CD8-positive, alpha-beta memory T cell (primary cell): ENCODE measurements at places on chromosomes 1 and 21.

GRCh38 chr1:64356636-64357256 is 113.2 kb upstream of the CACHD1 start:
- H3K4me1 ChIP-seq = no peaks in the 10 kb centered on the region
- DNase-seq = no peak
- H3K27ac ChIP-seq = no peak overlapping the region
- H3K27me3 ChIP-seq = no peaks in the 10 kb centered on the region

- no peaks in the 10 kb centered on the region for H3K4me1 ChIP-seq
- H3K27me3 ChIP-seq = no peaks in the 10 kb centered on the region
- no peak overlapping the region for H3K27ac ChIP-seq
- DNase-seq = no peak
- H3K36me3 ChIP-seq = no peaks in the 10 kb centered on the region
Measured at GRCh38 chr1:29466258-29466657, 229.9 kb downstream of the PTPRU start.

DNA sequence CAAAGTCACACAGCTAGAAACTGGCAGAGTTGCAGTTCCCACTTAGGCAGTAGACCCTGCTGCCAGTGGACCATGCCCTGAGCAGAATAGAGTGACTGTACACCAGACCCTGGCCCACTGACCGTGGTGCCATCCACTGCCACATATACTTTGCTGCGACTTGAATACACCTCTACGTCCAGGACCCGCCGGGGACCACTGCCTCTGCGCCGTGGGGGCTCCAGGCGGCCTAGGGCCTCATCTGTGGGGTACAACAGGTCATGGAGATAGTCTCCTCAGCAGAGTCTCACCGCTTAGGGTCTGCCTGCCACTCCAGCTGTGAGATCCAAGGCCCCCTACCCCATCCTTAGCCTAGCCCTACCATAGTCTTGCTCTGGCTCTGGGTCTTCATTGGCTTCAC is 1.6 kb downstream of the POMGNT1 start:
- no peak overlapping the region for H3K27ac ChIP-seq
- no peaks in the 10 kb centered on the region for H3K27me3 ChIP-seq
- peaks cover 26% of the 10 kb centered on the region for H3K4me1 ChIP-seq
- peaks cover 17% of the 10 kb centered on the region for H3K36me3 ChIP-seq
- no peak for DNase-seq

GRCh38 chr1:96187020-96187419 is 534.6 kb upstream of the PTBP2 start:
- no peak overlapping the region for H3K4me3 ChIP-seq
- H3K27me3 ChIP-seq = no peaks in the 10 kb centered on the region
- no peaks in the 10 kb centered on the region for H3K4me1 ChIP-seq
- H3K27ac ChIP-seq = no peak overlapping the region
- no peaks in the 10 kb centered on the region for H3K36me3 ChIP-seq

GRCh38 chr1:204545881-204546280 is 29.7 kb downstream of the MDM4 start:
- DNase-seq = no peak
- H3K36me3 ChIP-seq = peaks cover 53% of the 10 kb centered on the region
- H3K27ac ChIP-seq = no peak overlapping the region
- no peaks in the 10 kb centered on the region for H3K27me3 ChIP-seq
- H3K4me1 ChIP-seq = peaks cover 39% of the 10 kb centered on the region
- no peak overlapping the region for H3K4me3 ChIP-seq

DNA sequence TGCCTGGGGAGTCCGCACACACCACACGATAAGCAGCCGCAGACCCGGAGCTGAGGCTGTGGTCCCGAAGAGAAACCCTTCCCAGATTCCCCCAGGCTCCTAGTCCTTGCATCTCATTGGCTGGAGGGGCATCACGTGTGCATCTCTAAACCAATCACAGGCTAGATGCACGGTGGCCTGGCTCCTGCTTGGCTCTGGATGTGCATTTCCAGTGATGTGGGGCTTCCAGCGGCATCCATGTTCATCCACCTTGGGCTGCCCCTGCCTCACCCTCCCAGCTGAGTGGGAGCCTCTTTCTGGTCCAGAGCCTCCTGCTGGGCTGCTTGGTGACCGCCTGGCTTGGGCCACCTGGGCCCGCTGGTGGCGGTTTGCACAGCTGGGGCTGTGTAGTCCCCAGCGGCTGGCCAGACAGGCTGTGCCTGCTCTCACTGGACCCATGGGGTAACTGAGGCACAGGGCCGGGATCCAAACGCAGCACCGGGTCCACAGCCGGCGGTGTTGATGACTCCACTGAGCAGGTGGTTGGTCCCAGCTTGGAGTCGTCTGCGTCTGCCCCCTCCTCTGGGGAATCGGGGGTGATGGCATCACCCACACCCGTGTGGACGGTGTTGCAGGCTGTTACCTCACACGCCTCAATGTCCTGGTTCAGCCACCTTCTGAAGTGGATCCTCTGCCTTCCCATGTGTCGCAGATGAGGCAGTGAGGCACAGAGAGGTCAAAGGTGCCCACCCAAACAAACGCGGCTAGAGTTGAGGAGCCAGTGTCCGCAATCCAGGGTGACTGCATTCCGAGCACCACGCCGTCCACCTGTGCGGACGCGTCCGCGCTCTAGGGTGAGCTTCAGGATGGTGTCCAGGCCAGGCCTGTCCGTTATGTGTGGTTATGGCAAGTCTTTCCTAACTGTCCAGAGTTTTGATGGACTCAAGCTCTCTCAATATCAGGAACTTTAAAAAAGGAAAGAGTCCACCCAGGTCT is 41.3 kb downstream of the COL6A1 start:
- no peaks in the 10 kb centered on the region for H3K36me3 ChIP-seq
- peaks cover 11% of the 10 kb centered on the region for H3K27me3 ChIP-seq
- DNase-seq = no peak
- H3K4me1 ChIP-seq = no peaks in the 10 kb centered on the region
- H3K4me3 ChIP-seq = no peak overlapping the region

GRCh38 chr1:37035796-37036666 is 1.7 kb upstream of the GRIK3 start:
- H3K4me3 ChIP-seq = no peak overlapping the region
- no peak for DNase-seq
- H3K27ac ChIP-seq = no peak overlapping the region
- no peaks in the 10 kb centered on the region for H3K36me3 ChIP-seq
- no peaks in the 10 kb centered on the region for H3K4me1 ChIP-seq

DNA sequence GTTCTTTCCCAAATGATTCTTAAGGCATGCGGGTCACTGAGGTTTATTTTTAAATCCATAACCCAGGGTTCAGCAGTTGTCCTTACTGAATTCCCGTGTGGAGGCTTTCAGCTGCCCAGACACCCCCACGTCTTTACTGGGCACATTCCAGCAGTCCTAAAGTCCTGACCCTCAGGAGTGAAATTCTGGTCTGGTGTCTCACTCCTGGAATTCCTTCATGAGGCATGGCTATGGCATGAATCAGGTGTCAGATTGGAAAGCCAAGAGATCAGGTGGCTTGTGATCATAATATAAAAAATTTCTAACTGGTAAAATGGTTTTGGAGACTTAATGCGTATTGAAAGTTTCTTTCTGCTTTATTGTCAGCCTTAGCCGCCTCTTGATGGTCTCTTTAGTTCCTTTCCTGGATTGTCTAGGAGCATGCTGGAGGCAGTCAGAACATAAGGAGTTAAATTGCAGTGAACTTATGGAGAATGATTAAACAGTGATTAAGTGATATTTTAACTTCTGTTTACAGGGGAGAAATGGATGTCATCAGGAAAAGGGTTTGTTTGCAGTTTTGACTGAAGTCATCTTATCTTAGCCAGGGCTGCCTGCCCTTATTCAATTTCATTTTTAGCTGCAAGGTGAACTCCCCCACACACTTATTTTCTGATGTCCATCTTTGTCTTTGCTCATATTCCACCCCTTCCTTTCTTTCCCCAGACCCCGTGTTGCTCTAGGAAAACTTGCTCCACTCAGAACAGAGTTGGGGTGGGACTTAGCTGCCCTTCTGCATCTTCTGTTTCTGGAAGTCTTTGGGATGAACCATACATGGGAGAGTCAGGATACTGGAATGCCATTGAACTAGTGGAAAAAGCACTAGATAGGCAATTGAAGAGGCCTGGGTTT is 25.7 kb upstream of the MACF1 start:
- no peak overlapping the region for H3K27ac ChIP-seq
- H3K4me1 ChIP-seq = peaks cover 6% of the 10 kb centered on the region
- H3K36me3 ChIP-seq = no peaks in the 10 kb centered on the region

- no peak for DNase-seq
- peaks cover 13% of the 10 kb centered on the region for H3K4me1 ChIP-seq
- no peak overlapping the region for H3K4me3 ChIP-seq
Measured at GRCh38 chr1:45753248-45754037, 3.0 kb upstream of the IPP start.

DNA sequence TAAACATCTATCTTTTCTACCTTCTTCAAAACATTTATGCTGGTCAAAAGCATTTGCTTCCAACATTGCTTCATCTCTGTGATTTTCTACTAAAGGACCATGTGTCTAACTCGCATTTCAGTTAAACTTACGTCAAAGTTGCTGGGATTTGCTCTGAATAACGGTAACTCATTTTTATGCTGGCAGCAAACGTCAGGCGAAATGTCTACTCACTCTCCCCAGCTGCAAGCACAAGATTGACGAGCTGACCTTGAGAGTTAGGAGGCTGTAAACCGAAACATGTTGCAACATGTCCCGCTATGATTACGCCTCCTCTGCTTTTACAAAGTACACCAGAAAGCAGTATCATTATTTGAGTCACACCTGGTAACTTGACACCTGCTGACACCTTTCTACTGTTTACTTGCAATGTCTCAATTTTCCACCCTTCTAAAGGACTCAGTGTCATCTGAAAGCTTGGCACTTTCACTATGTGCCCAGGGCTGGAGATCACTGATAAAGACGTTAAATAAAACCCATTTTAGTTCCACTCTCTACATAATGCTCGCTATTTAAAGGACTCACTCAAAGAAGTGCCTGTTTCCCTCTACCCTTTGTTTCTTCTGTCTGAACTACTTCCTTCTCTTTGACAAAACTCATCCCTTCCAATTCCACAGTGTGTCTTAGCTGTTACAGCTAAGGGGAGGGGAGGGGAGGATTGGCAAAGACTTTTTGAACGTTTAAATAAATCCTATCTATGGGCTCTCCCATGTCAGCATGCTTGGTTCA is 111.9 kb downstream of the PTPN14 start:
- peak overlapping the region; percentile 13 for H3K4me3 ChIP-seq
- no peaks in the 10 kb centered on the region for H3K36me3 ChIP-seq
- H3K27me3 ChIP-seq = no peaks in the 10 kb centered on the region
- no peak overlapping the region for H3K27ac ChIP-seq
- DNase-seq = no peak

- H3K4me1 ChIP-seq = peaks cover 58% of the 10 kb centered on the region
- H3K36me3 ChIP-seq = no peaks in the 10 kb centered on the region
- H3K27me3 ChIP-seq = no peaks in the 10 kb centered on the region
- H3K27ac ChIP-seq = no peak overlapping the region
Measured at GRCh38 chr1:235291599-235292091, 36.3 kb downstream of the ARID4B start.

DNA sequence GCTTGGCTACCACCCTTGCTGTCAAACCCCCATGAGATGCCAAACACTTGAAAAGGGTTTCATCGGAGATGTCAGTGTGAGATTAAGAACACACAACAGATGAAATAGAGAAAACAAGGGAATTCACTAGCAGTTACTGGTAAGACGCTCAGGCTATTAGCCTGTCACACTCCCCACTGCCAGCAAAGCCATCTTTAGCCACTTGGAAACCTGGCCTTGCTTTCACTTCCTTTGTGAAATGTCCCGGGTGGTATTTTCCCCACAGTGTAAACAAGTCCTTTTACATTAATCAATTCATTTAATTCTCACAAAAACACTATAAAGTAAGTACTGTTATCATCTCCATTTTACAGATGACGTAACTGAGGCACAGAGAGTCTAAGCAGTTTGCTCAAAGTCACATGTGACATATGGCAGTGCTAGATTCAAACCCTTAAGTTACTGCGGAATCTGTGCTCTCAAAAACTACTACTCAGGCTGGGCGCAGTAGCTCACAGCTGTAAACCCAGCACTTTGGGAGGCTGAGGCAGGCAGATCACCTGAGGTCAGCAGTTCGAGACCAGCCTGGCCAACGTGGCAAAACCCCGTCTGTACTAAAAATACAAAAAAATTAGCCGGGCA is 32.7 kb upstream of the KHDRBS1 start:
- H3K4me3 ChIP-seq = no peak overlapping the region
- no peaks in the 10 kb centered on the region for H3K36me3 ChIP-seq
- DNase-seq = no peak
- H3K4me1 ChIP-seq = peaks cover 52% of the 10 kb centered on the region
- no peaks in the 10 kb centered on the region for H3K27me3 ChIP-seq
- H3K27ac ChIP-seq = no peak overlapping the region
